Upper lobe of left lung (tissue), 6 donors: ENCODE measurements at places on chromosomes 5 and 9.

DNA sequence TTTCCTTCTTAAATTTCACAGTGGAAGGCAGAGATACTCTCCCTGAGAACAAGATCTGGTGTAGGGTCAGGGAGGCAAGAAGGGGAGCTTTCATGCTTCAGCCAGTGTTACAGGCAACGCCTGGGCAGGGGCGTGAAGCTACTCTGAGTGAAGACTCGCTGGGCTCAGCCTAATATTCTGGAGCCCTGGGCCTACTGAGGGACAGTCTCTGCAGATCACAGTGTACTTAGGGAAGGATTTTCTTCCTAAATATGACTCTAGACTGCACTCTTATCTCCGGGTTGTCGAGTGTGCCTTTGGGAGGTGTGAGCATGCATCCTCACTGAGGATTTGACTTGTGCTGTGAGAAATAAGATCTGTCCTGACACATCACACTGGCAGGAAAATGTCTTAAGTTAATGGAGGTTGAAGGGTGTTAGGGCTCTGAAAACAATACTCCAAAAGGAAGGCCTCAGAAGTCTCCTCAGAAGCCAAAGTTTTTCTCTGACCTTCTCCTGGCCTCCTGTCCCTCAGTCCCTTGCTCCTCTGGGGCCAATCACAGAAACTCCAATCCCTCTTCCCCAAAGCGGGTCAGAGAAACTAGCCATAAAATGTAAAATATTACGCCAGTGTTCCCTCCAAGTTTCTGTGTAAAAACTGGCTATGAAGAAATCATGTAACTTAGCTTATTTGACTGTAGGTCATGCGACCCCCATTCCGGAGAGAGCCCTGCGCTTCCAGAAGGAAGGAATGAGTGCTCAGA is 156.8 kb upstream of the TBC1D2 start:
- no peak for DNase-seq

- DNase-seq: no peak
Measured at GRCh38 chr5:58450018-58450417, 9.9 kb downstream of the PLK2 start.

DNA sequence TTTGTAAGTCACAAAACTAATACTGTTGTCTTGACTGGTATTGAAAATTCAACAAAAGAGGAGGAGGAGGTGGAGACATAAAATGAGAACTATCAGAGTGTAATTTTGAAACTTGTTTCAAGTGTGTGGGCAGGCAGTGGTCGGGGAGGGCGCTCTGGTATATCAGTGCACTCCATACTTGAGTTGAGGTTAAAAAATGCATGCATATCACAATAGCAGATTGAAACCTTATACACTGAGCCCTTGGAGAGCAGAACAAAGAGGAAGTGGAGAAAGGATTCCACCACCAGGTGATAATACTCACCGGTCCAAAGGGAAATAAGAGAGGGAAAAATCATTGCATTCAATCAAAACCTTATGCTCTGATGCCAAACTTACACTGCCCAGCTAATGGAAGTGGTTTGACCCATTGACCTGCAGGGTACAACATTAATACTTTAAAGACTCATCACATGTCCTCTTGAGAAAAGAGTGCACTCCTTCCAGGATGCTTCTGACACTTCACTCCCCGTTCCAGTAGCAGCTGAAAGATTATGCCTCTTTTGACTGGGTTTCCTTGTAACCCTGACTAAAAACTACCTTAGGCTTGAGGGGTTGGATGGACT is 79.5 kb upstream of the FAM169A start:
- DNase-seq: no peak

GRCh38 chr9:69943148-69943806 is 100.4 kb upstream of the MAMDC2 start:
- no peak for DNase-seq

DNA sequence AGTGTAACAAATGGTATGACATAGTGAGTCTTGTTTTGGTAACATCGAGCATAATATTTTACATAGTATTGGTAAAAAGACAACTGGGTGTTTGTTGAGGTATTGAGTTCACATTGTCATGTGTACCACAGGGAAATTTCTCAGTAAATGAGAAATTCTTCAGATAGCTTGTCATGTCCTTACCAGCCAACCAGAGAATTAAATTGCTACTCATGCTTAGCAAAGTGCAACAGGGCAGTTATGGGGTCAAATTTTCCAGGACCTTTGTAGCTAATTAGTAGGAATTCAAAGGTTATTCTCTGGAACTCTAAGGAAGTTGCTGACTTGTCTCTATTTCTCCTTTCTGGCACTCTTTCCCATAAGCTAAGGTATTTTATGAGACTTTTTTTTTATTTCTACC is 595.7 kb downstream of the EFNA5 start:
- DNase-seq: no peak

DNA sequence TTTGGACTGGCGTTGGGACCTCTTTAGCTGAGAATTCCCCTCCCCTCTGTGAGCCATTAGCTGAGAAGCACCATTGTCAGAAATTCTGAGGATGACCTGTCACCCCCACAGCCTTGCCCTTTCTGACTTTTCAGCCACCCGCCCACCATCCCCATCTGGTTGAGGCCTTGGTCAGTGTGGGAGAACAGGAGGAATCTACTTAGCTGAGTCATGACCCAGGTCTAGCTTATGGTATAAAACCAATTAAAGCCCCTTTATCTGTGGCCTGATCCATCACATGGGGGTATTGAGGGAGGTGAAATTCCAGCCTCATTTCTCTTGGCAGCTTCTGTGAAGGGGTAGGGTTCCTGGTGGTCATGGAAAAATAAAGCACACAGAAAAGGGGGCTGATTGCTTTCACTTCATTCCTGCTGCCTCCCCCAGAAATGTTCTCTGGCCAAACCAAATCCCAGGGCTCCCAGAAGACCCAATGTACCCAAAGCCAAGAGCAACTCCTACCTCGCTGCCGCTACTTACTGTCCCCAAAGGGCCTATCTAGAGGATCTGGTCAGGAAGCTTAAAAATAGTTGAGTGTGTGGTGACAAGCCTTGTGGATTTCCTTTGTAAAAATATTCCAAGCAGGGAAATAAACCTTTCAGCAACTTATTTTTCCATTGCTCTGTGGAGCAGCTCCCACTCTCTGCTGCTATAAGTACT is 174.8 kb upstream of the TNC start:
- DNase-seq: no peak

- DNase-seq: no peak
Measured at GRCh38 chr5:133450286-133450685, 162.1 kb downstream of the FSTL4 start.

DNA sequence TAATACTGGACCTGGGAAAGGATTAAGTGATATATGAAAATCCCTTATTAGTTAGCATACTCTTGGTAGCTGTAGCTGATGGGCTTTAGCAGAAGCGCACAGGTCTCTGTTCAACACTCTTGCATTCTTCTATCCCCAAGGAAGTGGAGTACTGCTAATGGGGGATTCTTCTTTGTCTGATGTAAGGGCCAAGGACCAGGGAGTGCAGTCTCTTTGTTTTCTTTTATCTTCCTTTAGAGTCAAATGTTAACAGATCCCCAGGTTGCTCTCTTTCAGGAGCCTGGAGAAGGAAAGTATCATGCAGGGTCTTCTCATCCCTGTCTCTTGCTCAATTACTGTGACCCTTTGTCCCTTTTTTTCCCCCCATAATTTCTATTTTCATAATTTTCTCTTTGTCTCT is 1146.9 kb upstream of the DMAC1 start:
- no peak for DNase-seq

DNA sequence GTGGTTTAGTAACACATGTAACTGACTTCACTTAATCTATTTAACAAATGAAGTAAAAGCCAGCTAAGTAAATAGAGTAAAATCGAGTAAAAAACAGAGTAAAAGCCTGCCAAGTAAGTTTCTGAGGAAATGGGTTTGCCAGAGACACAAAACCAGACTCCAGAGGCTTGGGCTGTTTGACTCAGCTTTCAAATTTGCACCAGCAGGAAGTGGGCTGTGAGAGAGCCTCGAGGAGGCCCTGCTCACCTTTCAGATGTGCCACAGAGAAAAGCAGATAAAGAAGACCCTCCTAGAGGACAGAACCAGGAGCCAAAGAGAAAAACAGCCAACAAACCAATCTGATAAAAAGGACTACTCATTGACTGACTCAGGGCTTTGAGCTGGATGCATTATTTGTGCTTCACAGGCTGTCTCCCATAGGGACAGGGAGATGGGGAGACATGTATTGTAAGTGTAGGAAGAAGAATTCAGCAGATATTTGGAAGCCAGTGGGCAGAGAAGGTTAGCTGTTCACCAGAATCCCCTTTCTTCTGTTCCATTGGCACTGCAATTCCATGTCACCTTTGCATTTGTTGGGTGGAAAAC is 14.4 kb upstream of the AMACR start:
- no peak for DNase-seq

- DNase-seq: no peak
Measured at GRCh38 chr5:158127536-158127935, 268.6 kb upstream of the CLINT1 start.

DNA sequence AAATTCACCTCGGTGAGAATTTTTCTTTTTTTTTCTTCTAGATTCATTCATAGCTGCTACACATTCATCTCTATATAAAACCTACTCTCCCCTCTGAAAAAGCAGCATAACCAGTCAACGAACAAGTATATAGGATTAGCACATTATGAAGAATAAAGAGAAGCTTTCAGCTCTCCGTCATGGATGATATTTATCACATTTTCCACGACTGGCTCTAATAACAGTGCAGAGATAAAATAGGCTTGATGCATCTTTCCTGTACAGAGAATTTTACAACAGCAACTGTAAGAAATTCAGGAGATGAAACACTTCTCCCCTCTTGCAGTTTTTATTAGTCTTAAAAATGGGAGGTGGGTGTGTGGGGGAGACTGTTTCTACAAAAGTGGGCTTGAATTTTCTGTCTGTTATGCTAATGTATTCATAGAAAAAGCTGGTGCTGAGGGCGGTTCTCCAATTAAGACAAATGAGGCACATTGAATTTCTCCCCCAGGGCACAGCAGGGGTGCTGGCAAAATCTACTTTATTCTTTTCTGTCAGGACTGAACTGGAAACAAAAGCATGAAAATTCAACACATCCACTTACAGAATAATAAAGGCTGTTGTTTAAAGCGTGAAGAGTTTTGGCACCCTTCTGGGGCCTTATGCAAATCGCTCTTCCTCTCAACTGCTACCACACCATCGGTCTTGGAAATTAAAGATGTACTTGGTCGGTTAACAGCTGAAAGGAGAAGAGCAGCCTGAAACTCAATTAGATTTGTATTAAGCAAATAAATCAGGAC is 233.9 kb upstream of the ZNF608 start:
- no peak for DNase-seq

- DNase-seq: no peak
Measured at GRCh38 chr5:87361031-87361445, 51.7 kb downstream of the CCNH start.

GRCh38 chr9:89036891-89037290 is 45.6 kb downstream of the S1PR3 start:
- DNase-seq: no peak

DNA sequence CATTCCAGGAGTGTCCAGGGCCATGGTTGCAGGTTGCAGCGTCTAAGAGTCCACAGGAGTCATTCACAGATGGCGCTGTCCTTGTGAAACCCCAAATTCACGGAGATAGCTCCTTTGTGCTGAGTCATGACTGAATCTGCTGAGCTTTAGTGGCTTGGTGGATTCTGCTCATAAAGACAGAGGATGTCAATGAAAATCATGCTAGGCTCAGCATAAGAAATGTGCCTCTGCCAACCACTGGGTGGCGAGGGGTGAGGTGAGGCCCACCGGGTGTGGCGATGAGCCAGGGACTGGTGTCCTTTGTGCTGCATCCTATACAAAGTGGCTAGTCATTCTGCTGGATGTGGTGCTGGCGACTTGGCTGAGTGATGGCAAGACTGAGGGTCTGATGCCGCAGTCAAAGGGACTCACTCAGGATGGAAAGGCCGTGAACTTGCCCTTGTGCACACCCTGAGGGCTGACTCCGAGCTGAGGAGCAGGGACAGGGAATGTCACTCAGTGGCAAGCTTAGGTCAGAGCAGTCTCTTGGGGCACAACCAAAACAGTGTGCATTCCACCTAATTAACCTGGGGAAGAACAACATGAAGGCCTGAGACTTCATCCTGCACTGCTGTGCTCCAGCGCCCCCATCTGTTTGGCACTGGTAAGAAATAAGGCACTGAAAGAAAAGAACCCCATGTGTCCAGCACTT is 71.5 kb downstream of the DAP start:
- DNase-seq: no peak

DNA sequence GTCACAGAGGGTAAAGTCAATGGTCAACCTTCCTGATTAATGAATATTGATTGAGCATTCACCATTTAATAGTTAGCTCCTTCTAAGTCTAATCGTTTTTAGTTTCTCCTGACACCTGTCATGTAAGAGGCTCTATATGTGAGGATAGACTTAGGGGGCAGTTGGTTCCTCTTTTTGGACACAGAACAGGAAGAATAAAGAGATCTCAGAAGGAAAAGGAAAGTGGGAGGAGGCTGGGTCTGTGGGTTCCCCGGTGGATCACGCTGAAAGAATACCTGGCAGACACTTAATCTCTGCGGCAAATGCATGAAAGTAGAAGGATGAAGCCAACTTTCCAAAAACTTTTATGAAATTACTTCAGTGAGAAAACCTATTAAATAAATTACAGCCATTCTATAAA is 98.4 kb downstream of the PDE4D start:
- no peak for DNase-seq

- DNase-seq: no peak
Measured at GRCh38 chr5:16051246-16051755, 128.3 kb downstream of the MARCHF11 start.

- DNase-seq: no peak
Measured at GRCh38 chr9:126690431-126691051, 76.8 kb downstream of the LMX1B start.

GRCh38 chr5:32683125-32683524 is 28.0 kb upstream of the NPR3 start:
- no peak for DNase-seq

GRCh38 chr9:87255431-87256155 is 242.1 kb upstream of the DAPK1 start:
- DNase-seq: no peak

DNA sequence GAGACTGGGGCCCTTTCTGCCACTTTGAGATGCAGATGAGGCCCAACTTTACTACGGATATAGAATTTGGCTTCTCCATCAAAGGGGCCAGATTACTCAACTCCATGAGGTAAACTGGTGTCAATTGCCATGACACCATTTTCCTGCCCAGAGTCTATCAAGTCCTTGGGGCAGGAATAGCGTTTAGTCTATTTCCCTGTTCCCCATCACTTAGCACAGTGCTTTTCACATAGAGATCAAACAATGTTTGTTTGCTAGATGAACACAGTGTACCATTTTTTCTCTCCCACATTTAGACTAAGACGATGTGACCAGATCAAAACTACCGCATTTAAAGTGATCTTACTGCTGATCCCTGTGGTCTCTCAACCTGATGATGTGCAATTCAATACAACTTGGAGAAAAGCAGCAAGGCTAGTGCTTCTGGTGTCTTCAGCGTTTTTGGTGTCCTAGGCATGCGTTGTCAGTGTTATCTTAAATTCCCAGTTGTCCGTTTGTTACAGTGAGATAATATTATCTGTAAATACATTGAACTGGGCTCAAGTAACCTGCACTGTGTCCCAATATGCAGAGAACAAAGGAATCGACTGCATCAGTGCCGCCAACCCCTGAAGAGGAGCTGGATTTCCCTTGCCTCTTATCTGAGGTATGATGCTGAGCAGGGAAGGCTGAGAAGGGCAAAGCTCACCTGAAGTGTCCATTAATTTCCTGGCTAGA is 446.2 kb downstream of the PLK2 start:
- DNase-seq: no peak
